ENCODE measurements at places on chromosomes 11 and 22.

DNA sequence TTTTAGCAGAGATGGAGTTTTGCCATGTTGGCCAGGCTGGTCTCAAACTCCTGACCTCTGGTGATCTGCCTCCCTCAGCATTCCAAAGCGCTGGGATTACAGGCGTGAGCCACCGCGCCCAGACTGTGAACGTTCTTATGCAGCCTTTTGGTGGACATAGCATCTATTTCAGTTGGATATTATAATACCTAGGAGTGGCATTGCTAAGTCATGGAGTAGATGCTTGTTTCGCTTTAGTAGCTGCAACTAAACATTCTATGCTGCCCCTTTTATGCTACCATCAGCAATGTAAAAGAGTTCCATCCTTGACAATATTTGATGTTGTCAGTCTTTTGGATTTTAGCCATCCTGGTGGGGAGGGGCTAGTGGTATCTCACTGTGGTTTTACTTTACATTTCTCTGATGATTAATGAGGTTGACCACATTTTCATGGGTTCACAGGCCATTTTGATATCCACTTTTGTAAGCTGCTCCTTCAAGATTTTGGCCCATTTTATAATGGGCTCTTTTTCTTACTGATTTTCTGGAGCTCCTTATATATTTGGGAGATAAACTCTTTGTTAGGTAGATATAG, 16.5 kb upstream of the APOBEC3A start:
- DNase-seq, result no peak

DNA sequence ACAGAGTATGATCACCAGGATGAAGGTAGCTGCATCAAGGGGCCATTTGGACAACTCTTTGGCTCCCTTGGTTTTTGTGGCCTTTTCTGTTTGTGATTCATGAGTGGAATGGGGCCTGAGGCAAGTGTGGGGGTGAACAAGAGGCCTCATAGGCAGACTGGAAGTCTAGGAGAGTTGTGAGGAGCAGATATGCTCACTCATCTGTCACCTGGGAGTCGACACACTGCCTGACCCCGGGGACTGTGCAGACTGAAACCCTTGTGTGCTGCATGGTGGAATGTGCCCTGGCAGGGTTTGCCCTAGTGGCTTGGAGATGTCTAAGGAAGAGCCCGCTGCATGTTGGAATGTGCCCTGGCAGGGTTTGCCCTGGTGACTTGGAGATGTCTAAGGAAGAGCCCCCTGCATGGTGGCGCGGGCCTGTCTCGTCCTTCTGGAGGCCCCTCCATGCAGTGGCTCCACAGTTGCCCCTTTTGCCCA, 60.0 kb downstream of the MED15 start:
- DNase-seq, result no peak

DNA sequence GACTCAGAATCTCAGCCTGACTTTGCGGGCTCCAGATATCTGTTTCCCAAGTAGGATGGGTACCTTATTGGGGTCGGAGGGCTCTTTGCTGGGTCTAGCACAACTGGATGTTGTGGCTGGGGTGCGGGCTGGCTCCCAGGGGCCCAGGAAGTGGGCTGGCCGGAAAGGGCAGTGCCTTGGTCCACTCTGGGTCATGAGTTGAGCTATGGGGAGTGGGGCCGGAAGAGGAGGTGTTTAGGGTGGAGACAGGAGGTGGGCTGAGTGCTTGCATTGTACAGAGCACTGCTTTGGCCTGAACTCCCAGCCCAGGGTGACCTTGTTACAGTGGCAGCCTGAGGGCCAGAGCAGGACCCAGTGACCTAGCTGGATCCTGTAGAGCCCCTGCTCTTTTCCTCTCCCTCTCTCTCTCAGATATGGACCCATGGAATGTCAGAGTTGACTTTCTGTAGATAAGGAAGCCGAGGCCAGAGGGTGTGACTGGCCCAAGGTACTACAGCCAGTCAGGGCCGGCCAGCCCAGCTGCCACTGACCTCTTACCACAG, 13.2 kb downstream of the PHLDB1 start:
- no peak for DNase-seq

- no peak for DNase-seq
Observed at GRCh38 chr11:87712802-87713202, 462.4 kb downstream of the RAB38 start.

DNA sequence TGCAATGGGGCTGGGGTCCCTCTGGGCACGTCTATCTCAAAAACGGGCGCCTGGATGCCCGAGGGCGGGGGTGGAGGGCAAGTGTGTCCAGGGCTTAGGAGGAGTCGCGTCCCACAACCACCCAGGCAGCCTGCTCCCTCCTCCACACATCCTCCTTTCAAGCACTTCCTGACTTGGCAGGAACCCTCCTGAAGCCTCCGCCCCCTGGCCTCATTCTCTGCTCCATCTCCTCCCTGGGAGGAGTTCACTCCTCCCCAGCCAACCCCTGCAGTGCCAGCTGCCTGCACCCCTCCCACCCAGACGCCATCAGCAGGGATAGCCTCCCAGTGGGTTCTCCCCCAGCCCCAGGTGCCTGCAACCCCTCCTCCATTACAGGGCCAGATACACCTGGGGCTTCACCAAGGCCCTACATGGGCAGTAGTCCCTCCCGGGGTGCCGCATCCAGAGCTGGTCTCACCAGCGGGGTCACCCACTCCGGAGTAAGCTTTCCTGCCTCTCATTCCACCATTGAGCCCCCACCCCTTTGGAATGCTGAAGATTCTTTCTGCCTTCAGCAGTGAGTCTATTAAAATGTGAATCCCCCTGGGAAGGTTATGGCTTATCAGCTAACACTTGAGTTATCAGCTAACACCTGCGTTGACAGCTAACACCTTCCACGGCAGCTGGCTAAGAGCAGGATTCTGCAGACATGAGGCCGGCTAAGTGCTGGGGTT, 24.4 kb downstream of the RTN4R start:
- DNase-seq, result peak; percentile 74

- no peak for DNase-seq
Observed at GRCh38 chr22:23240639-23241389, 60.5 kb downstream of the BCR start.

- no peak for DNase-seq
Observed at GRCh38 chr11:122918734-122919133, 36.2 kb downstream of the JHY start.

GRCh38 chr11:97895572-97895971, 1125.2 kb upstream of the CNTN5 start:
- DNase-seq, result no peak

DNA sequence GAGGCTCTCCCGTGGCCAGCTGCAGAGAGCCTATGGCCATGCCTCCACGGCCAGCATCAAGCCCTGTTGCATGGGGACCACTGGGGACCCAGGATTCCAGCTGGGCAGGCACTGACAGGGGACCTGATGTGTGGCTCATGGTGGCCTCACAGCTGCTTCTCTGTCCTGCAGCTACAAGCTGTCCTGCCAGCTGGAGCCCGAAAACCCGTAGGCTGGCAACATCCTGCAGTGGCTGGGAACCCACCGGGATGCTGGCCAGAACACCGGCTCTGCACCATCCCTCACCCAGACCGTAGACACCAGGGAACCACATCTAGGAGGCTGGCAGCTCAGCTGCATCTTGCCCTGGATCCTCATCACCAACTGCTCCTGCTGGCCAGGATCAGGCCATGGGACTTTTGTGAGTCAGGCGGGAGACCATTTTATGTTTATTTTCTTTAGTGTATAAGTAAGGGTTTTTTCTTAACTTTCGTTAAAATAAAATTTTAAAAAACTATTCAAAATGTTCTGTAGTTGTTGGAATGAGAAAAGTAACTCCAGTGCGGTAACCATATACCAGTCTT, 7.9 kb downstream of the RGL4 start:
- no peak for DNase-seq

- peak; percentile 50 for DNase-seq
Observed at GRCh38 chr11:119416606-119417580, 6.1 kb downstream of the THY1 start.

DNA sequence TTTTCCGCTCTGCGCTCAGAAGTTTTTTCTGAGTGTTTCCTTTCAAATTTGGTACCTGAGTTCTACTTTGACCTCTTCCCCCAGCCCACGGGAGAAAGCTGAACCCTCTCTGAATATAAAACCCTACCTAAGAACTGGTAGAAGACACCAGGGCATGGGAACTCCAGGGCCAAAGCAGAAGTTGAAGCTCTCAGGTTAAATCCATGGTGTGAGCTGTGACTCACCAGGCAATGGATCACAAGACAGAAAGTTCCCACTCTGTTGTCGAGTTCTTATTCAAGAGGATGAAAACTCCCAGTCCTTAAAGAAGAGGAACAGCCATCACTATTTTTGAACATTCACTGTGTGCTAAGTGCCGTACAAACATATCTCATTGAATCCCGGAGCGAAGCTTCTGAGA, 8.9 kb downstream of the TMEM218 start:
- no peak for DNase-seq

GRCh38 chr11:94738746-94739145, 29.4 kb upstream of the AMOTL1 start:
- DNase-seq, result no peak

DNA sequence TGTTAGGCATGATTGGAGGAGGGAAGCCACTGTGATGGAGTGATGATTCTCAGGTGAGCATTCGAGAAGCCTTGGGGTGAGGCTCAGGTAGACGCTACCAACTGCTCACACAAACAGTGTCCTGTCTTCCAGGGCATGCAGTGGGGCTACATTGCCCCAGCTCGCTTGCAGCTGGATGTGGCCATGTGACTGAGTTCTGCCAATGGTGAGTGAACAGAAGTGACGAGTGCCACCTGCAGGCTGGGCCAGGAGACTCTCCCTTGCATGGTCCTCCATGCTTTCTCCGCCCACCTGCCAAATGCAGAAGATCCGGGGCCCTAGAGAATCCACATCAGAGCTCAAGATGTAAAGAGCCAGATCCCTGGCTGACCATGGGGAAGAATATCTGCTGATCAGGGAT, 195.9 kb downstream of the BCR start:
- DNase-seq, result peak; percentile 9

- no peak for DNase-seq
Observed at GRCh38 chr11:47391077-47391583, 12.8 kb upstream of the SPI1 start.

- DNase-seq, result peak; percentile 87
Observed at GRCh38 chr22:45997077-45997776, 20.3 kb upstream of the WNT7B start.

DNA sequence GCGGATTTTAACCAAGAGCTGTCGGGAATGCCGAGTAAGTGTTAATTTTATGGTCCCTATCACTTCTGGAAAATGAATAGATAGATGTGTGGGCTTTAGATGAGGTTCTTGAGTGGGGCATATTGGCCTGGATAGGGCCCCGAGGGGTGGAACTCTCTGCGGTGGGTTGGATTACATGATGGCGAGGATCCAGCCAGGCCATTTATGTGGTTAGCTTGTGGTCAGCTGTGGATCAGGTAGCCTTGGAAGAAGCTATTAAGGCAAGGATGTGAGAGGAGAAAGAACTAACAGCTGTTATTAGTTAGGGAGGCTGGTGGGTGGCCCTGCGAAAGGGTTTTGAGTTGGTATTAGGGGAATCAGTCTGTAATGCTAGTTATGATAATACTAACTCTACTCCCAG, 268.4 kb downstream of the NELL1 start:
- no peak for DNase-seq

DNA sequence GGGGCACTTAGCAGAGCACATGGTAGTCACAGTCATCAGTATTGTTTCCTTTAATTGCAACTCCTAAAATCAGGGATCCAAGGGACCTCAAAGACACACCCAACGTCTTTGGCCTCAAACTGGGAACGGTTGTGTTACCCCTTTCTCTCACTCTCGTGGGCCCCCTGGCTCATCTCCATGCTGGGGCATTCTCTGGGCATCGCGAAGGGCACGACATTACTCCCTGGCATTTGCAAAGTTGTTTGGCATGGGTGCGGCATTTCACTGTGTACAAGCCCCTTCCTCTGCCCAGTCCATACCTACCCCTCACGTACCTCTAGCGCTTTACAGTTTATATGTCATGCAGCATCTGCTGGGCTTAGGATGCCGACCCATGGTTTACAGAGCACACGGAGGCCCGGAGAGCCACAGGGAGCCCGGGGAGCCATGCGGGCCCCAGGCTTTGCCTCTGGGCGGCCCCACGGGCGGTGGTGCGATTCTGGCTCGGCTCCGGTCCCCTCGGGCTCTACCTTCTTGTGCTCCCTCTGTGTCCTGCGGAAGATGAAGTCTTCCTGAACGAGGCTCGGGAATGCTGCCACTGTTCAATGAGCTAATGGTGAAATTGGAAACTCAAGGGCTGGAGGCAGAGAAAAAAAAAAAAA, 21.9 kb upstream of the CACNG2 start:
- DNase-seq, result no peak

DNA sequence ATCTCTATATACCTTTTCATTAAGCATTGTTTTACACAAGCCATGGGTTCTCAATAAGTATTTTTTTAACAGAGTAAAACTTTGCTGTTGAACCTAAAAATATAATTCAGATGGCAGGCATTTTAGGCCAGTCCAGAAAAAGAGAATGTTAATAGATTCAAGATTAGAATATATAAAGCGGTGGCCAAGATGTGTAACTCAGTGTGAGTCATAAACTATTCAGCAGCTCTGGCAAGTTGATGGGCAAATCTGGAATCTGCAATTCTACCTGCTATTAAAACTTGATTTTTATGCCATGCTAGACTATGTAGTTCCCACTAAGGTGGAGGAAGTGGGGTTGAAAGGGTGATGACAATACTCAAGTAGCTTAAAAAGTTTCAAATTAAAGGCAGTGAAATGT, 45.4 kb downstream of the CASP12 start:
- DNase-seq, result no peak

DNA sequence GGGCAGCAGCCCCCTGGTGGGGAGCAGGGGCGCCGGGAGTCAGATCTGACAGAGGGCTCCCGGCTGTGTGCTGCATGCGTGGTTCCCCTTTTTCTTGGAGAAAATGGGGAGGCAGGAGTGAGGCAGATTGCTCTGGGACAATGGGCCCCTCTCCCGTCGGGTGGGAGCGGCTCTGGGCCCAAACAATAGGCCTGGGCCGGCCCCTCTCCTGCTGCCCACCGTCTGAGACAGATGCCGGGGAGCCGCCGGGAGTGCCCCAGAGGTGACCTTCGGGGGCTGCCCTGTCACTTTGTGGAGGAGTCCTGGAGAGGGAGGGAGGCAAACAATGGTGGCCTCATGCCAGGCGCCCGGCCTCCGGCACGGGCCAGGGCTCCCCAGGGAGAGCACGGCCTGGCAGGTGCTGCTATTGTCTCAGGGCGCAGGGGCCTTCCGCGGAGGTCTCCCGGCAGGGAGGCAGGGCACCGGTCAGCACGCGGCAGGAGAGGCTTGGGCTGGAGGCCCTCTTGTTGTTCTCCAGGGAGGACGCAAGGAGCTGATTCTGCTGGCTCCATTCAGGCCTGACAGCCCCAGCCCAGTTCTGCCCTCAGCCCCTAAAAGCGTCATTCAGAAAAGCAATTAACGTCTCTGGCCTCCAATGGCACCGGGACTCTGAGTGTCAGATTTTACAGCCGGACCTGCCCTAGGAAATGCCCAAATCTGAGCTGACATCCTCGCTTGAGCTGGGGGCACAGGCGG, 44.8 kb downstream of the SMIM38 start:
- DNase-seq, result no peak
